ENCODE measurements at places on chromosomes 4 and X.

DNA sequence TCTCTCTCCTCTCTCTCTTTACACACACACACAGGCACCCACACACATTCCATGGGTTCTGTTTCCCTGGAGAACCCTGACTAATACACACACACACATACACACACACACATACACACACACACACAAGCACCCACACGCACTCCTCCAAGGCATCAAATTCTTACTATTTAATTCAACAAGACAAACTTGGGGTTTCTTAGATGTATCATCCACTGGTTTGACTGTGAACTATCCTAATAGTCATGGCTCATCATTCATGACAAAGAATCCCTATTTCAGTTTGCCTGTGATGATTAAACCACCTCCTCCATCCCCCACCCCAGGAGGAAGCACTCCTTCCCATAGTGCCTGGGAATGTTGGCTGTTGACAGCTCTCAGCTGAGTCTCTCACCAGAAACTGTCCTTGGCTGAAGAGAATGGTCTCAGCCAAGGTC lies 98.2 kb downstream of the USP46 start:
- DNase-seq = no peak

- no peak for DNase-seq
Measured at GRCh38 chr4:27218013-27218412, 357.4 kb downstream of the STIM2 start.

DNA sequence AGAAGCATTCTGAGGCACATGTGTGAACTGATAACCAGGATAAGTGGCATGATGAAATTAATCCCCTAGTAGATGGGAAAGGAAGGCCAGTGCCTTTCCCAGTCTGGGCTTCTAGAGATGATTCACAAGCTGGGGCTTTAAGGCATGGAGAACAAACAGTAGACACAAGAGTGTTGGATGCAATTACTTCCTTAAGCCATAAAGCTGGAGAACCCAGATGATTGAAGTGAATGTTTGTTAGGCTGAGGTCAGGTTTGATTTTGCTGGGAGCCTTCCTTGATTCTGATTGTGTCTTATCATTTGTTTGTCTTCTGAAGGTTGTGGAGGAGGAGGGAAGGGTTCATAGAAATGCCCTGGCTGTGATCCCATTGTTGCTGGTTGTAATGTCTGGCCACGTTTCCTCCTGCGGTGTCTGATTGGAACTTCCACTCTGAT lies 125.2 kb downstream of the NHS start:
- DNase-seq = no peak

GRCh38 chr4:91256043-91256442 lies 1047.7 kb upstream of the GRID2 start:
- no peak for DNase-seq

DNA sequence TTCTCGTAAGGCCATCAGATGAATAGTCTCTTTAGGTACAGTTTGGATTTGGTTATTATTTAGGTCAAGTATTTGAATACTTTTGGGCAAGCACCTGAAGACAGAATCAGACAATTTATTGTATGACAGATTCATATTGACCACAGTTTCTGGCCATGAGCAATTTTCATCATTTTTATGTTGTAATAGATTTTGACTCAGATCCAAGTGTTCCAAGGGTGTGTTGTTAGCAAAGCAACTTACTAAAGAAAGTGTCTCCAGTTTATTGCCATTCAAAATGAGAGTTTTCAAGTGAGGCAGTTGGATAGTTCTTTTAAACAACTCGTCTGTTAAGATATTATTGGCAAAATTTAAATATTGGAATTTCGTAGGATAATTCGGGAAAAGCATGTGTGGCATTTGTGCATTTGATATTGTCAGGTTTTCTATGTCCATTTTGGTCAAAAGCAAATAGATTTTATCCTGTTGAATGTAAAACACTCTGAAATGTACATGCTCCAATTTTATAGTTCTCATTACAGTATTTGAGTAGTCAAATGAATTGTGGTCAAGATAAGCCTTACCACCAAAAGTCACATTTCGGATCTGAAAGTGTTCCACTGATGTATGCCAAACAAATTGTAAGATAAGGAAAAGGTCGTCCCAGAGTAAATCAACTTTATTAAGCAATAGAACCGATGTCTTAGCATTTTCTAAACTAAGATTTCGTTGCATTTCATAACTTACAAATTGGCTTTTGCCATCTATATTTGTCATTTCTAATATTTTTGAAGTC lies 8.4 kb downstream of the TLR10 start:
- DNase-seq = no peak

- no peak for DNase-seq
Measured at GRCh38 chrX:115972717-115973116, 197.8 kb upstream of the AGTR2 start.

- no peak for DNase-seq
Measured at GRCh38 chr4:4901877-4902276, 42.4 kb downstream of the MSX1 start.

DNA sequence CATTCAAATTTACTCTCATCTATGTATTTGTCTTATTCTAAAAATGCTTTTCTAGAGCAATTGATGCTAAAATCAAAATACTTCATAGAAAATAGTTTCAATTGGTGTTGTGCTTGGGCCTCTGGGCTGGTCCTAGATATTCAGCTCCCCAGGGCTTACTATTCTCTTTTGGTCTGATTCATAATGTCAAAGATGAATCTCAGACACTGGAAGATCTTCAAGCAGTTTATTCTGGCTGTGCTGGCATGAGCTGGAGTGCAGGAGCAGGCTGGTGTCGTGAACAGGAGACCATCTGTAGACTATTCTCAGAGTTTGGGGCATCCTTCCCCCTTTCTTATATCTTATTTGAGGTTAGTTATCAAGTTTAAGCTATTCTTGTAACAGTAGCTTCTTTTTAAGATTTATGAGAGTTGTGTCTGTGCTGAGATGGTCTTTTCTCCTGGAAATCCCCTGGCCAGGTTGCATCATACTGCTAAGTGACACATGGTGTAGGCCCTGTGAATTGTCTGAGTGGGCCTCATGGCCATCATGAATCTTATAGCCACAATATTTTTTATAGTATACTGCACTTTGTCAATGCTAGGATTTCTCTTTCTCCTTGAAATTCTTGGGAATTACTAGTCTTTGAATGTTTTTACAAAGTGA lies 1624.0 kb upstream of the IGFBP7 start:
- DNase-seq = no peak

- DNase-seq = no peak
Measured at GRCh38 chr4:121758925-121759568, 5.9 kb downstream of the SMIM43 start.

- DNase-seq = no peak
Measured at GRCh38 chr4:15657366-15657765, 2.2 kb upstream of the FBXL5 start.

- peak; percentile 87 for DNase-seq
Measured at GRCh38 chr4:3302173-3302785, 9.5 kb downstream of the RGS12 start.

- DNase-seq = no peak
Measured at GRCh38 chr4:152535360-152535902, 461 bp downstream of the FBXW7 start.

- no peak for DNase-seq
Measured at GRCh38 chr4:139188648-139189416, 11.8 kb upstream of the ELF2 start.

GRCh38 chr4:57093845-57094831 lies 16.0 kb downstream of the IGFBP7 start:
- DNase-seq = no peak

DNA sequence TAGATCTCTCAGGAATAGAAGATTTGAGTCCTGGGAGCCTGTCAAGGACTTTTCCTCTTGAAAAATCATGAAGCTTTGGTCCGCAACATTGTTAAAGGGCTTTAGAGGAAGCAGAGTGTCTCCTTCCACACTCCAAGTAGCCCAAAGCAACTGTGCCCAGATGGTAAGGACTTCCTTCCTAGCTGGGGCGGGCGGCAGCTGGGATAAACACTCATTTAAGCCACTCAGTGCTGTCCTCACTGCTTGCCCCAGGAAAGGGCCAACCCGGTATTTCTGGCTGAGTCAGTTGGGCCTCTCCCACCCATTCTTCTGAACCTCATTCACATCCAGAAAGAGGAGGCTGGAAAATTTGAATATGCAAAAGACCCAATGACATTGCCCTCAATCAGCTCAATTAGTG lies 144.3 kb downstream of the CHIC2 start:
- DNase-seq = no peak

DNA sequence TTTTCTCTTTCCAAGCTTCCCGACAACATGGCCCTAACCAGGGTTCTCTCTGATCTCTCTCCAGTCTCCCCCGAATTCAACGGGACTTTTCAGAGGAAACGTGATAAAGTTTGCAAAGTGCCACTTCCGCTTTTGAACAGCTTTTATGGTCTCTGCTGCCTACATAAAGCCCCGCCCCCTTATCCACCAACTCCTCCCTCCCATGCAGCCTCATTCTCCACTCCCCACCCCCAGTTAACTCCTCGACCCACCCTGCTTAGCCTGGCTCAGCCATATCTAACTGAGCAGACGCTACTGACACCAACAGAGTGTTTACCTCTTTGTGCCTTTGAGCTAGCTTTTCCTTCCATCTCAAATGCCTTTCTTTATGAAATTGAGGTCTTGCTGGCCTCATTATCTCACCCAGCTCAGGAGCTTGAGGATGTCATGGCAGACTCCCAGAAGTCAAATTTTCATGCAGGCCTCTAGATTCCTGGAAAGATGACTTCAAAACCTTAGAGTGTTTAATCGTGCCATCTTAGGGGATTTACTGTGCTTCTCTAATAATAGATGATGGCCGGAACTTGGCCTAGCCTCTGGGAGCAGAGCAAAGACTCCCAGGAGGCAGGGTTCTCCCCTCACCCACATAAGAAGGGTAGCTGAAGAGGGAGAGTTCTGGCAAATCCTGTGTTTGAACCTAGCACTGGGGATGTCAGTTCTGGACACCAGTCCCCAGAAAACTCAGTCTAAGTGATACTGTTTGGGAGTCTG lies 606.0 kb downstream of the BCOR start:
- DNase-seq = peak; percentile 79

- no peak for DNase-seq
Measured at GRCh38 chr4:39937683-39938268, 39.9 kb downstream of the PDS5A start.

- DNase-seq = peak; percentile 72
Measured at GRCh38 chr4:1199556-1200331, 27.4 kb upstream of the SPON2 start.

- DNase-seq = no peak
Measured at GRCh38 chr4:163606896-163607691, 112.6 kb downstream of the TMA16 start.

- DNase-seq = no peak
Measured at GRCh38 chr4:52870225-52870624, 8.1 kb downstream of the RASL11B start.

DNA sequence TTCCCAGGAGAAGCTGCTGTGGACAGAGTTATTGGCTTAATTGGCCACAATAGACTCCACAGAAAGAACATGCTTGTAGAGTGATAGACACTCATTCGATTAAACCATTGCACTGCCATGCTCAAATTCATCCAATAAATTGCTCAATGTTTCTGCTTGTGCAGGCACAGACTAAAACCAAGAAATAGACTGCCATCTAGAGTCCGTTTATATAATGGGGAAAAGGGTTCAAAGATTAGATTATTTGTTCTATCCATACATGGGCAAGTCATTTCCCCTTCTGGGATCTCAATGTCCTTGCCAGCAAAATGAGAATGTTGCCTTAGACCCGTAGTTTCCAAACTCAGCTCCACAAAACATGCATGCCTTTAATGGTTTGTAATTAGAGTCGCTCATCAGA lies 8.7 kb downstream of the SMIM10 start:
- no peak for DNase-seq

GRCh38 chr4:76251441-76252270 lies at the start of gene FAM47E:
FAM47E (plus strand) TSS chr4:76251721; CDS start chr4:76251747, 26 bp downstream.
- DNase-seq = peak; percentile 90

- no peak for DNase-seq
Measured at GRCh38 chrX:110989447-110989846, 106.5 kb upstream of the PAK3 start.

DNA sequence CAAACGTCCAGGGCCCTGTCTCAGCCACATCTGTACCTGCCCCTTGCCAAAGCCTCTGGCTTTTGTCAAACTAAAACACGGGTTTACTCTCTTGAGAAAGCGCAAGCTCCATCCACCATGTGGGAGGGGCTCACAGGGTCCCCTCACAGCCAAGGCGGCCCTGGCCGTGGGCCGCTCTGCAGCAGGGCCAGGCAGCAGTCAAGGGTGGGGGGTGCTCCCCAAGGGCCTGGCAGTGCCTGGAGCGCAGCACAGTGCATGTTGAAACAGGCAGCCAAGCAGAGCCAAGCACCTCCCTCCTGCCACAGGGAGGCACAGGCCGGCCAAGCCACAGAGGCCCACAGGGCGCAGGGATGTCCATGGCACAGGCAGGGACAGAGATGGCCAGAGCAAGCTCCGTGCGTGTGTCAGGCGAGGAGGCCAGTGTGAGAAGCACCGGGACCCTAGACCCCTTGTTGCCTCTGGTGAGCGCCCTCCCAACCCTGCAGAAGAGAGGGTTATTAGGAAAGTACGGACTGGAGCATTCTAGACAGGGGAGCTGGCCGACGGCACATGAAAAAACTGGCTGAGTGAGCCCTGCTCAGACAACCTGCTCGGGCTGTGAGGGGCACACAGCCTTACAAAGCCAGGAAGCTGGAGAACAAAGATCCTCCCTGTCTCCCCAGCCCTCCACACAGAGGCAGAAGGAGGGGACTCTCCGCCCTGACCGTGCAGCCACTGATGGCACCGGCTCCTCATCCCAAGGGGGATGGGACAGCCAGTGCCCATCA lies 39.0 kb downstream of the FAM53A start:
- DNase-seq = peak; percentile 56

DNA sequence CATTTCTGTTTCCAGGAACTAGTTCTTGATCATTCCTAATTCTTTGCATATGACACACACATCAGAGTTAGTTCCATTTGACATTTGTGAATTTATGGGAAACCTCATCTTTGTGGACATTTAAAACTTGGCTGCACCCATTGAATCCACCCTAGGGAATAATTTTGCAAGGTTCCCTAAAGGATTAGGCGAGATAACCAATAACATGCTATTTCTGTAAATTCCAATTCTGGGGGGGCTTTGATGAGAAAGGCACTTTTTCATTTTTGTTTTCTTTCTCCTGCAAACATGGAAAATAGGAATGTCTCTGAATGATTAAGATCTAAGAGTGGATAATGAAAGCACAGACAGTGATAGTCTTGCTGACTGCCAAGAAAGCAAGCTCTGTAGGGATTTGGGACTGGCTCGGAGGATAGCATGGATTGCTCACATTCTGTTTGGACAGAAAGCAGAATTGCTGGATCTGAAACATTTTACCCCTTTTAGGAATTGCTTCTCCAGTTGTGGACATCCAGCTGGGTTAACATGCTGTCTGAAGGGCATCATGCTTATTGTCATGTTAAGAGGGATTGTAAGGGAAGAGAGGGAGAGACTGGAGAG lies 145.1 kb downstream of the NHS start:
- no peak for DNase-seq

- DNase-seq = no peak
Measured at GRCh38 chrX:33273535-33273934, 62.2 kb upstream of the DMD start.

- DNase-seq = no peak
Measured at GRCh38 chr4:757111-757510, 51.5 kb downstream of the PCGF3 start.

GRCh38 chr4:7156761-7157488 lies 35.4 kb upstream of the SORCS2 start:
- peak; percentile 53 for DNase-seq

- no peak for DNase-seq
Measured at GRCh38 chr4:103482893-103483292, 236.9 kb downstream of the TACR3 start.

GRCh38 chrX:47530049-47530448 lies 31.0 kb upstream of the ARAF start:
- no peak for DNase-seq

GRCh38 chrX:38313190-38313589 lies 14.1 kb downstream of the RPGR start:
- no peak for DNase-seq
